T-helper 9 cell (primary cell): ENCODE measurements at places on chromosomes 4 and X.
A peak's percentile ranks its signal among the peaks of the same experiment; 100 is the strongest.

DNA sequence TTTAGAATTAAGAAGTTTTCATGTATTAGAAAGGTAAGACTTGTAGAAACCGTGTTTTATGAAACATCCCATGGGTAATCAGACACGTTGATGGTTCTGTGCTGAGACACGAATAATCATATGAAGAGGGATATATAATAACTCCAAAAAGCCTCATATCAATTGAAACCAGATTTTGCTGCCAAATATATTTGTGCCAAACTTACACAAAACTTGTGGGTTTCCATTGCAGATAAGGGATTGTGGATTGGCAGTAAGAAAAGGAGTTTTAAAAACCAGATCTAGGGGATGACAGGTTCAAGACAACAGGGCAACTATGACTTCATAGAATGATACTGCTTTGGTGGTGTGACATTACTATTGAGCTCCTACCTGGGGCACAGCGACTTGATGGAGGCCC lies 616.1 kb downstream of the BCOR start:
- DNase-seq, result no peak

DNA sequence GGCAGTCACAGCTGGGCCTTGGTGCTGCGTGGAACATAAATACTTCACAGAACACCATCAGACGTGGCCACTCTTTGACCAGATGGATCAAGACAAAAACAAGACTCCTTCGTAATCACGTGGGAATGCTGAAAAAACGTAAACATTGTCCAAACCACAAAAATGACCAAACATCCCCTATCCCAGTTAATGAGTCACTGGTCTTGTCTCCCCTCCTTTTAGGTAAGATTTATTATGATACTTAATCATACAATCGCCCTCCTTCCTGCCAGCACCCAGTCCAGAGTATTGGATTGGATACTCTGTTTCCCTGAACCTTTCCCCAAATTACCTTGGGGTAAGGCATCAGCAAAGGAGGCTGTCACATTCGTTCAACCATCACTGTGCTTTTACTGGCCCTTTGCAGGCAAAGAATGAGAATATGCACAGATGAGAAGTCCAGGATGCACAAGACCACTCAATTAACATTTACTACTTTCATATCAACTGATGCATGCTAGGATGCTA lies 601 bp upstream of the TCEANC start:
- no peak for DNase-seq

GRCh38 chrX:136189222-136189621 lies 41.9 kb downstream of the FHL1 start:
- no peak for DNase-seq

DNA sequence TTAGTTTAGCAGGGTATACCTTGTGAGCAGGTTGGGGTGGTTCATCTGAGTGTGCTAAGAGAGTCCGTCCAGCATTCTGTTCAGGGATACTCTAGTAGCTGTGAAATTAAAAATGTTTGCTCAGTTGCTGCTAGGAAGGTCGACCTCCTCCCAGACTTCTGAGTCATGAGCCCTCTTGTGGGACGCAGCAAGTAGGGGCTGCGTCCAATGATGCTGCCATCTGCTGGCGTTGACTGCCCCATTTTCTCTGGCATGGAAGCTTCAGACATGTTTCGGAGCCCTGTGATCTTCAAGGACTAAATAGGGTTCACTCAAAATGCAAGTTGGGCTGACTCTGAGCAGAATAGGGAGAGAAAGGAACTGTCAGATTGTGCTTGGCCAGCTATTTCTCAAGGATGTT lies 201.0 kb upstream of the ARSJ start:
- peak; percentile 10 for DNase-seq

GRCh38 chr4:74545448-74545847 lies 100.5 kb downstream of the AREG start:
- no peak for DNase-seq

GRCh38 chr4:7083597-7084563 lies 16.0 kb upstream of the GRPEL1 start:
- no peak for DNase-seq
